HT-29 (cell line): ENCODE measurements at places on chromosomes 2 and 18.
A peak's percentile ranks its signal among the peaks of the same experiment; 100 is the strongest.

DNA sequence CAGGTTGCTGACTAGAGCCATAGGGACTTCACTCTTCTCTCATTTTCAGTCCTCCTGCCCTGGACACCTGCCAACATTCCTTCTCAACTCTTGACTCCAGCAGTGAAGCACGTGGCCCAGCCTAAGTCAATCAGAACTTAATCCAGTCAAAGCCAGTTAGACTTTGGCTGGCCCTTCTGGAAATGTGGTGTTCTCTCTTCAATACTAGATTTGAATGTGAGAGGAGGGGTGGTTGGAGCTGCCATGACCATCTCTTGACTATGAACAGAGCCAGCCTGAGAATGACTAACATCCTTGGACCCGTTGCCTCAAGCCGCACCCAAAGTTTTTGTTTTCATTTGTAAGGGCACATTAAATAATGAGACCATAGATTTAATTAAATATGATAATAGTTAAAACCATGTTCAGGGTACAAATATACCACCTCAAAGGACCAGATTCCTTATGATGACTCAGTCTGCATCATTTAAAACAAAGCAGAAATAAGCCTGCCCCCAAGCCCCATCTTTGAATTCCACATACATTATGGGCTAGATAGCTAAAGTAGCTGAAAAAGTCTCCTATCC is 49.7 kb upstream of the RASGRP3 start:
- DNase-seq = peak; percentile 41

GRCh38 chr2:108907822-108908712 is 81.0 kb downstream of the EDAR start:
- DNase-seq = no peak

DNA sequence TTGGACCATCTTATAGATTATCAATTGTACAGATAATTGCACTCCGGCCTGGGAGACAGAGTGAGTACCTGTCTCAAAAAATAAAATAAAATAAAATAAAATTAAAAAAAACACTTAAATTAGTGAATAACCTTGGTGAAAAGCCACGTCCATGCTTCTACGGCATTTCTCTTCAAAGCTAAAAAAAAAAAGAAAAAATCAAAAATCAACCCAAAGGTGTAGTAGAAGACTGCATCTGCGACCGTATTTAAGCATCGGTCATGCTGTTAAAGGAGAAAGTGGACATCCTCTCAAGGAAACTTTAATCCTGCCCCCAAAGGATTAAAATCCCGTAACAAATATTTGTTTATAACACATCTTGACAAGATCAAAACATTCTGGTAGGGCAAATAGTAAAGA is 350 bp upstream of the RNF138 start:
- no peak for DNase-seq

GRCh38 chr2:8368463-8368862 is 313.4 kb upstream of the ID2 start:
- no peak for DNase-seq

DNA sequence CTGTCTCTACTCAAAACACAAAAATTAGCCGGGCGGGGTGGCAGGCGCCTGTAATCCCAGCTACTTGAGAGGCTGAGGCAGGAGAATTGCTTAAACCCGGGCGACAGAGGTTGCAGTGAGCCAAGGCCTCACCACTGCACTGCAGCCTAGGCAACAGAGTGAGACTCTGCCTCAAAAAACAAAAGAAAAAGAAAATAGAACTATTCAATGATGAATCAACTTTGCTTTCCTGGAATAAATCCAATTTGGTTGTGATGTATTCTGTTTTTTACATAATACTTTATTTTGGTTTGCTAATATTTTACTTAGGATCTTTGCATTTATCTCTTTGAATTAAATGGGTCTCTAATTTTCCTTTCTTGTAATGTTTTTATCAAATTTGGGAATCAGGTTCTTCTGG is 86.3 kb upstream of the MBOAT2 start:
- no peak for DNase-seq

DNA sequence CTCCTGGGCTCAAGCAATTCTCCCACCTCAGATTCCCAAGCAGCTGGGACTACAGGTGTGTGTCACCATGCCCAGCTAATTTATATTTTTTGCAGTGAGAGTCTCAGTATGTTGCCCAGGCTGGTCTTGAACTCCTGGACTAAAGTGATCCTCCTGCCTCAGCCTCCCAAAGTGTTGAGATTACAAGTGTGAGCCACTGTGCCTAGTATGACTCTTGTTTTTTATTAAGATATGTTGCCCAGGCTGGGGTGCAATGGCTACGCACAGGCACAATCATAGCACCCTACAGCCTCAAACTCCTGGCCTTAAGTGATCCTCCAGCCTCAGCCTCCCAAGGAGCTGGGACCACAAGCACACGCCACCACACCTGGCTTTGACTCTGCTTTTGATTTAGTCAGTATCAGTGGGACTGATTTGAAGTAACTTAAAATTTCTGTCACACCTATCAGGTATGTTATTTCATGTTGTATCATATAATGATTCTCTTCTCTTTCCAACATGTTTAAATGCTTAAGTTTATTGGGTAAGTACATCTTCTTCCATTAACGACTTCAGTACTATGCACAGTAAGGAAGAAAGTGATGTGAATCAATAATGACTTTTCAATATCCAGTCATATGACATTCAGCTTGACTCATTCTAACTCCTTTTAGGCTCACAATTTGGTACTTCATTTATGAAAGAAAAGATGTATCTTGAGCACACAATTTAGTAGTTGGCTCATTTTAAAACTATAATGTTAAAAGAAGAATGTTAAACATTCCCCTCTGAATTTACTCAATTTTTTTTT is 6.3 kb downstream of the PPP4R3B start:
- no peak for DNase-seq

GRCh38 chr18:54127759-54128378 is 96.6 kb downstream of the MBD2 start:
- DNase-seq = peak; percentile 54

GRCh38 chr2:172977270-172978062 is 98.2 kb upstream of the MAP3K20 start:
- DNase-seq = no peak

GRCh38 chr2:18922276-18922675 is 332.9 kb upstream of the NT5C1B start:
- DNase-seq = no peak

DNA sequence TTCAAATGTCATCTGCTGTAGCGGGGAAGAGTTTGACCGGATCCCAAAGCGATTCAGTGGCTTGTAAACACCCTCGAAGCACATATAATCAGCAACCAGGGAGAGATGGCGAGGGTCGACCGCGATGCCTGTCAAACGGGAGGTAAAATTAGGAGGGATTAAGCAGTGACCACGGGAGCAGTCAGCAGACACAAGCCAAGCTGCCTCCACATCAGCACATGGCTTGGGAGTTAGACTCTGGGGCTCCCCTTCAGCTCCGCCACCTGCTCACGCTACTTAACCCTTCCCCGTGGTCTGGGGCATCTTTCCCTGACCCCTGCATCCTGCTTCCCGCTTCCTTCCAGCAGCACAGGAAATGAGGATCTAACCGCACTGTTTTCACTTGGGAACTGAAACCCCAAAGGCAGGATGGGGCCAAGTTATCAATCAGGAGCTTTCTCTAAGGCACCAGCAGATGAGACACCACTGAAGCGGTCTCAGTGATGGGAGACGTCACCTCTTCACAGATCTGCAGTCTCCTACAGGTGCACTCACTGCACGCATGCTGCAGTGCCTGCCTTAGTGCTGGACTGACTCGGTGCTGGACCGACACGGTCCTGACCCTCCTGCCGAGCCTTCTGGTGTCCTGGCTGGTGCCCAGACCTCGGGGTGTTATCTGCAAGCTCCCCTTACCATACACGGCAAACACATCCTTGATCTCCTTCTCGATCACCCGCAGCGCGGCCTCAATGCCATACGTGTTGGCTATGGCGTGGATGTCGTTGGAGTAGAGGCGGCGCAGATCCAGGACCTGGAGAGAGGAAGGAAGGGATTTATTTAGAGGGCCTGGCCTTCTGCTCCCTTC is 77.5 kb downstream of the POLR1A start:
- no peak for DNase-seq

DNA sequence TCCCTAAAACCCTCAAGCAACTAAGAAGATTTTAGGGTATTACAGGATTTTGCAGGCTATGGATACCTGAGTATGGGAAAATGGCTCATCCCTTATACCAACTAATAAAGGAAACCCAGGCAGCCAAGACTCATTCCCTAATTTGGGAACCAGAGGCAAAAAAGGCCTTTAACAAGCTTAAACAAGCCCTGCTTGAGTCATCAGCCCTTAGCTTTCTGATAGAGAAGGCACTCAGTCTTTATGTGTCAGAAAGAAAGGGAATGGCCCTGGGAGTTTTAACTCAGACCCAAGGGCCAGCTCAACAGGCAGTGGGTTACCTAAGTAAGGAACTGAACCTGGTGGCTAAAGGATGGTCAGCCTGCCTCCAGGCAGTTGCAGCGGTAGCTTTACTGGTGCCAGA is 96.9 kb upstream of the RMP24 start:
- DNase-seq = no peak

- no peak for DNase-seq
These were observed 788.4 kb upstream of the TMEFF2 start for GRCh38 chr2:192983173-192983572.

GRCh38 chr2:72925328-72925943 is 8.1 kb downstream of the EMX1 start:
- DNase-seq = no peak

DNA sequence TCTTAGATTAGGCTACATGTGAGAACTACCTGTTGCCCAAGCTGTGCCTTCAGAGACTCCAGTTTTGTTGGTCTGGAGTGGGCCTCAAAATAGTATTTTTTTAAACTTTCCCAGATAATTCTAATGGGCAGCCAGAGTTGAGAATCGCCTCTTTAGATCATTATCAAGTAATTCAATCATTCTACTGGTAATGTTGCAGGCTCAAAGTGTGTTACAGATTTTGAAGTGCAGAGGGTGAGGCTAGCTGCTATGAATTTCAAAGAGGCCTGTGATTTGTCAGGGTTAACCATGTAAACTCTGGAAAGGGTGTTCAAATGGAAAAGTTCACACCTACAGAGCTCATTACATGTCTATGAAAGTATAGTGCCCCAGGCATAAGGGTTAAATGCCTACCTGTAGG is 30.1 kb downstream of the ANKRD29 start:
- DNase-seq = no peak

DNA sequence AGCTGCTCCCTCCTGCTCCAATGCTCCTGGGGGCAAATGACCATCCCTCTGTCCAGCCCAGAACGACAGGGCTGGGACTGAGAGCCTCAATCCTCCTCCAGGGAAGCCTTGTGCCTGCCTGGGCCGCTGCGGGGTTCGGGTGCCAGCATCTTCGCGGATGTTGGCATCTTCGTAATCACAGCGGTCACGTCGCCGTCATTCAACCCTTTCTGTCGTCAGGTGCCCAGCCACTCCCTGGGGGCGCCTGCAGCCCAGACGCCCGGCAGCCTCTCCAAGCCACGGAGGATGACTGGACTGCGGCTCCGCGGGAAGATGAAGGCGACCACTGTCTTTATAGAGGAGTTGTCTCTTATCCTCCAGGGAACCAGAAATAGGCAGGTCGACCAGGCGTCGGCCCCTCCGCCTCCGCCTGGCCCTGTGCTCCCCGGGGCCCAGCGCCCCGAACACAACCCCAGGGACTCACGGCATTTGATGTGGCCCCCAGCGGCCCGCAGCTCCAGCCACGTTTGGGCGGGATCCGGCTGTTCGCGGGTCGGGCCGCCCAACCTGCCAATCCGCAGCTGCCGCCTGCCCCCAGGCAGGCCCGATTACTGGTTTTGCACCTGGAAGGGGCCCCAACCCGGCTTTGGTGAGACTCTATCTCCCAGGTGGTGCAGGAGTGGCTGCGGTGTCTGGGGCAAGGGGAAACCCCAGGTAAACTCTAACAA is 113.9 kb downstream of the THNSL2 start:
- no peak for DNase-seq

- no peak for DNase-seq
These were observed 82.6 kb downstream of the SP100 start for GRCh38 chr2:230498506-230499107.

- DNase-seq = no peak
These were observed 196.9 kb downstream of the ICOS start for GRCh38 chr2:204133476-204133875.

GRCh38 chr2:161199912-161200701 is 39.9 kb downstream of the TANK start:
- DNase-seq = no peak

GRCh38 chr18:46413684-46414083 is 243.3 kb downstream of the LOXHD1 start:
- DNase-seq = no peak

- peak; percentile 65 for DNase-seq
These were observed 188.0 kb downstream of the CDH7 start for GRCh38 chr18:65938592-65939372.

GRCh38 chr2:101466426-101466825 is 8.5 kb downstream of the RFX8 start:
- DNase-seq = no peak

DNA sequence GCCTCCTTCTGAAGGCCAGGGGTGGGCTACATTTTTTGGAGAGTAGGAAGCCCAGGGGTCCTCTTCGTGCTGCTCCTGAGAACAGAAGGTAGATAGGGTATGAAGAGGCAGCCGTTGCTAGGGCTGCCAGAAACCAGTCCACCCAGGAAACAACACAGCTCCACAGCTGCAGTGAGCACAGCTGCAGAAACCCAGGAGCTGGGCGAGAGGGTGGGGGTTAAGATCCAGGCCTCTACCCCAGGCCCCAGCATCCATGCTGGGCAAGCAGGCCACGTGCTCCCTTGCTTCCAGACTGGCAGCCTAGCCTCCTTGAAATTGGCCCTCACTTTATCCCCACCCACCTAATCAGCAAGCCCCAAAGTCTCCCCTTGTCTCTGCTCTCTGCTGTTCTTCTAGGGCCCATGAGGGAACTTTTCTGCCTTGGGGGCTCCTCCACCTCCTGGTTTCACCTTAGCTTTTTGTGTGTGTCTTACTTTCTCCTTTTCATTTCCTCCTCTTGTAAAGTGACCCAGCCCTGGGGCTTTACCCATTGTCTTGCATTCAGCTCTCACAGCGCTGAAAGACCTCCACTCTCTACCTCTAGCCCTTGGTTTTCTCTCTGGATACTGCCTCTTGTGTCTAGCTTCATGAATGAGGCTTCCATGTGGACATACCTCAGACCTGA is 30.7 kb downstream of the STON1 start:
- no peak for DNase-seq

DNA sequence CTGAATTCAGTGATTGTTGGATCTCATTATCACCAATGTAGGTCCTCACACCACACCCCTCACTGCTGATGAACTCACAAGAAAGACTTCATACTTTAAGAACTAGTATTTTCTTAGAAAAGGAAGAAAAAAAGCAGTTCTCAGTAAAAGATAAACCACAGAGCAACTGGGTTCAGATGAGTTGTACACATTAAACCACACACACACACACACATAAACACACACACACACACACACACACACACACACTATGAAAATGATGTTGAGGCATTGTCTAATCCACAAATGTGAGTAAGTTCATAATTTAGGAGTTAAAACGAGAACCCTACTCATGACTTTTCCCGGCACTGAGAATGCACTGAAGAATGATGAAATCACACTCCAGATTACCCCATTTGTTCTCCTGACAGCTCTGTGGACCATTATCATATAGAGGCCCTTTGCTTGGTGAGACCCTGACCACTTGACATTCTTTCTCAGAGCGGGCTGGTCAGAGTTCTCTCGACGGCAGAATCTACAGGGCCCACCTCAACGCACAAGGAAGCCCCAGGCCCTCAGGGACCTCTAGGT is 106.2 kb downstream of the BCL2 start:
- no peak for DNase-seq
